A172 (cell line): ENCODE measurements at places on chromosomes 3 and 15.

DNA sequence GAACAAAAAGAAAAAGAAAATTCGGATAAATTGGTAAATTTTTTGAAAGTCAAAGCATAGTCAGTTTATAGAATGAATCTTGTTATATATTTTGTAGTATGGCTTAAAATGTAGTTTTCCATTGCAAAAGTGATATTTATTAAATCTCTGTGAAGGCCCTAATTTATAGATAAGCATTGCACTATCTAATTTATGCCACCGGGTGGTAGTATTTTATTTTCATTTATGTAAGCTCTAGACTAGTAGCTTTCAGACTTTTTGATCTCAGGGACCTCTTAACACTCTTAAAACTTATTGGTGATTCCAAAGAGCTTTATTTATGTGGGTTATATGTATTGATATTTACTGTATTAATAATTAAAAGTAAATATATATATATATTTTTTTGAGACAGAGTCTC lies 133.9 kb upstream of the LRRFIP2 start:
- peak; percentile 33 for DNase-seq

GRCh38 chr3:107942244-107942643 lies 148.6 kb downstream of the CD47 start:
- peak; percentile 14 for DNase-seq

DNA sequence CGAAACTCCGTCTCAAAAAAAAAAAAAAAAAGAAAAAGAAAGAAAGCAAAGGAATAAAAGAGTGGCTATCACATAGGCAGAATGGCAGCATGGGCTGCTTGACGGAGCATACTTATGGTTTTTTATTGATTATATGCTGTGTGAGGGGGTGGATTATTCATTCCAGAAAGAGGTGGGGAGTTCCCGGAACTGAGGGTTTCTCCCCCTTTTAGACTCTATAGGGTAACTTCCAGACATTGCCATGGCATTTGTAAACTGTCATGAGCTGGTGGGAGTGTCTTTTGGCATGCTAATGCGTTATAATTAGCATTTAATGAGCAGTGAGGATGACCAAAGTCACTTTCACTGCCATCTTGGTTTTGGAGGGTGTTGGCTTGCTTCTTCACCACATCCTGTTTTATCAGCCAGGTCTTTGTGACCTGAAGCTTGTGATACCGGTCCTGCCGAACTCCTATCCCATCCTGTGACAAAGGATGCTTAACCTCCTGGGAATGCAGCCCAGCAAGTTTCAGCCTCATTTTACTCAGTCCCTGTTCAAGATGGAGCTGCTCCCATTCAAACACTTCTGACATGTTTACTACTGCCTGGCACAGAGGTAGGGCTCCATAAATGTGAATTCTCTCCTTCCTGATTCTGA lies 15.8 kb upstream of the ABHD17C start:
- no peak for DNase-seq

- no peak for DNase-seq
These were observed 8.6 kb downstream of the TMEM41A start for GRCh38 chr3:185490241-185490640.

DNA sequence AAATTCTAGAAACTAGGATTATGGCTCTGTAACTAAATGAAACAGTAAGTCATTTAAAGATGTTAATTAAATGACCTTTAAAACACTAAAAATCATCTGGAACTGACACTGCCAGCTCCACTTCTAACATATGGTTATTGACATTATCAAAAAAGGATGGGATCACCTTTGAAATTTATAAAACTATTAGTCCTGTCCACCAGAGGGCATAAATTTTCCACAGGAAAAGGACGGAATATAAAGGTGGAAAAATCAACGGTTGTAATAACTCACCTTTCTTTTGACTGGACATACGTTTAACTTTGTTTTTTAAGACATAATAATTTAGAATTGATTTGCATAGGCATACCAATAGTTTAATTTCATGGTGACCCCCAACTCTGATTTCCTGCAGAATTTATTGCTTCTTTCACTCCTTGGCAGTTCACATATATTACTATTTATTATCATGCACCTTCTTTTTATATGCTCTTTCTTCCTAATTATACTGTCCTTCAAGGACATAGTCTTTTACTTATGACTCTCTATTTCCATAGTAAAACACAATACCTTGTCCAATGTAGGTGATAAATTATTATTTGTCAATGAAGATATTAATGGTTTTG lies 345.7 kb downstream of the CADM2 start:
- DNase-seq: no peak
